Purkinje cell (primary cell): ENCODE measurements at places on chromosomes 5 and 9. TPM values are rescaled to one million over a fixed set of nuclear protein-coding genes. Genes with fewer than 3 reads are reported as not detected.

Gene IL3
- polyA plus RNA-seq = not detected in 2 replicates

Gene SH3TC2
- polyA plus RNA-seq = 0.59 and 1.1 TPM in 2 replicates

Gene TMEM232
- 6.6 and 24.5 TPM in 2 replicates for polyA plus RNA-seq

Gene FBP1
- 0.59 TPM in 1 of 2 replicates, not detected in the other for polyA plus RNA-seq

Gene MARCHF11
- polyA plus RNA-seq = 0.60 TPM in 1 of 2 replicates, not detected in the other

Gene CCDC192
- not detected in 2 replicates for polyA plus RNA-seq

Gene SYK
- not detected in 2 replicates for polyA plus RNA-seq

Gene PRDM12
- 0.41 and 0.44 TPM in 2 replicates for polyA plus RNA-seq

Gene SOHLH1
- polyA plus RNA-seq = 1.4 TPM in 1 of 2 replicates, not detected in the other

Gene C9orf72
- polyA plus RNA-seq = 47.1 and 47.2 TPM in 2 replicates

Gene DNAH5
- 1.2 and 2.1 TPM in 2 replicates for polyA plus RNA-seq

Gene PAX5
- polyA plus RNA-seq = not detected in 2 replicates

Gene BARX1
- polyA plus RNA-seq = not detected in 2 replicates

Gene GARNL3
- polyA plus RNA-seq = 150 and 157 TPM in 2 replicates

Gene CDKN2B
- polyA plus RNA-seq = 19.8 and 25.9 TPM in 2 replicates

Gene TMC1
- 0.87 TPM in 1 of 2 replicates, not detected in the other for polyA plus RNA-seq

Gene SH3GLB2
- 1.6 and 3.5 TPM in 2 replicates for polyA plus RNA-seq

Gene PRUNE2
- 18.6 and 32.5 TPM in 2 replicates for polyA plus RNA-seq

Gene NR4A3
- 0.76 and 3.0 TPM in 2 replicates for polyA plus RNA-seq

Gene C9orf153
- polyA plus RNA-seq = 0.14 and 0.98 TPM in 2 replicates

Gene SARDH
- 1.4 TPM in 1 of 2 replicates, not detected in the other for polyA plus RNA-seq

Gene HK3
- polyA plus RNA-seq = 1.5 TPM in 1 of 2 replicates, not detected in the other

Gene PCDHGA4
- polyA plus RNA-seq = 0.27 TPM in 1 of 2 replicates, not detected in the other

Gene SCGB3A2
- polyA plus RNA-seq = not detected in 2 replicates

Gene SPATA31C1
- not detected in 2 replicates for polyA plus RNA-seq

Gene OMD
- polyA plus RNA-seq = 1.6 and 3.0 TPM in 2 replicates

Gene RELL2
- polyA plus RNA-seq = 5.9 and 8.8 TPM in 2 replicates

Gene ORM2
- polyA plus RNA-seq = not detected in 2 replicates

Gene AP3S1
- polyA plus RNA-seq = 128 and 198 TPM in 2 replicates

Gene LPAR1
- polyA plus RNA-seq = 4.2 and 7.2 TPM in 2 replicates

Gene PAEP
- not detected in 2 replicates for polyA plus RNA-seq

Gene RFESD
- 11.6 and 14.8 TPM in 2 replicates for polyA plus RNA-seq

Gene SLC45A2
- polyA plus RNA-seq = 1.8 TPM in 1 of 2 replicates, not detected in the other

Gene BRINP1
- 36.7 and 38.1 TPM in 2 replicates for polyA plus RNA-seq

Gene MEIKIN
- polyA plus RNA-seq = 0.85 and 1.3 TPM in 2 replicates

Gene MYMK
- polyA plus RNA-seq = not detected in 2 replicates

Gene FOXD4
- not detected in 2 replicates for polyA plus RNA-seq

Gene SV2C
- polyA plus RNA-seq = 50.4 and 53.8 TPM in 2 replicates

Gene ROPN1L
- 6.9 and 13.0 TPM in 2 replicates for polyA plus RNA-seq

Gene BTNL9
- polyA plus RNA-seq = not detected in 2 replicates

Gene FBN2
- polyA plus RNA-seq = 0.03 TPM in 1 of 2 replicates, not detected in the other

Gene IFNA13
- not detected in 2 replicates for polyA plus RNA-seq

Gene GABBR2
- 204 and 253 TPM in 2 replicates for polyA plus RNA-seq

Gene SPATA31A3
- polyA plus RNA-seq = not detected in 2 replicates

Gene PPP3R2
- polyA plus RNA-seq = 0.31 TPM in 1 of 2 replicates, not detected in the other

Gene TMEM252
- polyA plus RNA-seq = not detected in 2 replicates

Gene TTC23L
- polyA plus RNA-seq = 0.29 and 0.42 TPM in 2 replicates

Gene NINJ1
- 2.2 and 3.7 TPM in 2 replicates for polyA plus RNA-seq

Gene DYNC2I2
- polyA plus RNA-seq = 0.14 and 0.77 TPM in 2 replicates

Gene ARID3C
- not detected in 2 replicates for polyA plus RNA-seq

Gene IL9
- not detected in 2 replicates for polyA plus RNA-seq
